Gastroesophageal sphincter (tissue), 4 donors: ENCODE measurements at places on chromosomes 12 and 14.

DNA sequence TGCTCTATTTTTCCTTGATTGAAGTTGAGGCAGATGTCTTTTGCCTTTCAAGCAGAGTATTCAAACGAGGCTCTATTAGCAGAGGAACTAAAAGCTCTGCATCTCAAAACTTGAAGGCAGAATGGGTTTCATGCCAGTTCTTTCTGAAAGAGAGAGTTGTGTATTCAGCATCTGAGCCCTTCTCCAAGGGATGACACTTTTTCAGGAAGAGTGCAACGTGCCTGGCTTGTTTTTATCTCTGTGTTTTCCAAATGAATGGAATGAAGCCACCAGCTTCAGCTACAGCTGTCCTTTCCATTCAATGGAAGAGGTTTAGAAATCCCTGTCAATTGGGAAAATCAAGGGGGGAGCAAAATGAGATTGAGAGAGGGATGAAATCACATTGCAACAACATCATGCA is 14.6 kb downstream of the BEST3 start:
- no peak for ATAC-seq

DNA sequence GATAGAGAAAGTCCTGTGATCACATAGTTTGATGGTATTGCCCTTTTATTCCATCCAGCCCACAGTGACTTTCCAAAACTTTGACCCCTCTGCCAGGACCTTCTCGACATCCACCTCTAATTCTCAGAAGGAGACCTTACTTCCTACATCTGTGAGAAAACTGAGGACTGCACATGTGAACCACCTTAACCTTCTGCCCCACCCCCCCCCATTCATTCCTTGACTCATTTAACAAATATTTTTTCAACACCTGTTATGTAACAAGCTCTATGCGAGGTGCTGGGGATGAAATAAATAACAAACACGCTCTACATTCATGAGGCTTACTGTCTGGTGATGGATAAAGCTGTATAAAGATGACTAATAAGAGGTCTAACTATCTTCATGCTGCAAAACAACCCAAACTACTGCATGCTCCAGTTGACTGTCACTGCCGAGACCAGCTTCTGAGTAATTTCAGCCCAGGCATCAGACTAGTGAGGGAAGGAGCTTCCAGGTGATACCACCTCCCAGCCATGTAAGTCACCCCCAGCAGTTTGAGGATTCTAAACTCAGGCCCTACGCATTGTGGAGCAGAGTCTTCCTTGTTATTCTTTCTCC is 1.9 kb upstream of the HAL start:
- no peak for ATAC-seq

DNA sequence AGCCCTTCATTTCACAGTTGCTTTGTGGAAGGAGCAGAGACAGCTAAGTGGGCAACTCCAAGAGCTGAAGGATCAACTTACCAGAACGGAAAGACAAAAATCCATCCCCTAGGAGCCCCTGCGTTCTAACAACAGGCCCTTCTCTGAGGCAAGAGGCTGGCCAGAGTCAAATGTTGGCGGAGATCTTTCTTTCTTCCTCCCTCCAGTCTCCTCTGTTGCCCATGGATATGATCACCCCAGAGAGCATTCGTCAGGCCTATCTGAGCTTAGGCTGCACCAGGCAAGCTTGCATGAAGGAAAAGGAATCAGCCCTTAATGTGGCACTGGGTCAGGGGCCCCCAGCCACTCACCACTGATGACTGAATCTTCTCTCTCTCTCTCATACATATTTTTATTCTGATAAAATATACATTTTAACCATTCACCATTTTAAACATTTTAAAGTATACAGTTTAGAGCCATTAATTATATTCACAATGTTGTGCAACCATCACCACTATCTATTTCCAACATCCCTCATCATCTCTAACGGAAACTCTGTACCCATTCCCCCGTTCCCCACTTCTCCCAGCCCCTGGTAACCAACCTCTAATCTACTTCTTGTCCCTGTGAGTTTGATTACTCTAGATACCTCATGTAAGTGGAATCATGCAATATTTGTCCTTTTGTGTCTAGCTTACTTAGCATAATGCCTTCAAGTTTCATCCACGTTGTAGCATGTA is 52.9 kb upstream of the CCND2 start:
- no peak for ATAC-seq

- ATAC-seq = no peak
These were observed 62.7 kb downstream of the RBM19 start for GRCh38 chr12:113903381-113903863.

DNA sequence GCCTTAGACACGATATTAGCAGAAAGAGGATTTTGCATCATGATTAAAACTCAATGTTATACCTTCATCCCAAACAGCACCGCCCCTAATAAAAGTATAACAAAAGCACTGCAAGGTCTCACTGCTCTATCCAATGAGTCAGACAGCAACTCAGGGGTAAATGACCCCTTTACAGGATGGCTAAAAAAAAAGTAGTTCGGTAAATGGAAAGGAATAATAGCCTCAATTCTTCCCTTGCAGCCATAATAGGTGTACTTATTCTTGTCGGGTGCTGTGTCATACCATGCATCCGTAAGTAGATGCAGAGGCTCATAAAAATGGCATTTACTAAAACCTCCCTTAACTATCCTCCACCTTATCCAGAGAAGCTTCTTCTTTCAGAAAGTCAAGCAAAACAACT is 53.9 kb upstream of the AP4S1 start:
- no peak for ATAC-seq

GRCh38 chr12:27751386-27752047 is 28.5 kb upstream of the KLHL42 start:
- no peak for ATAC-seq
